Common myeloid progenitor, CD34-positive (primary cell): ENCODE measurements at places on chromosomes 7 and 10.

DNA sequence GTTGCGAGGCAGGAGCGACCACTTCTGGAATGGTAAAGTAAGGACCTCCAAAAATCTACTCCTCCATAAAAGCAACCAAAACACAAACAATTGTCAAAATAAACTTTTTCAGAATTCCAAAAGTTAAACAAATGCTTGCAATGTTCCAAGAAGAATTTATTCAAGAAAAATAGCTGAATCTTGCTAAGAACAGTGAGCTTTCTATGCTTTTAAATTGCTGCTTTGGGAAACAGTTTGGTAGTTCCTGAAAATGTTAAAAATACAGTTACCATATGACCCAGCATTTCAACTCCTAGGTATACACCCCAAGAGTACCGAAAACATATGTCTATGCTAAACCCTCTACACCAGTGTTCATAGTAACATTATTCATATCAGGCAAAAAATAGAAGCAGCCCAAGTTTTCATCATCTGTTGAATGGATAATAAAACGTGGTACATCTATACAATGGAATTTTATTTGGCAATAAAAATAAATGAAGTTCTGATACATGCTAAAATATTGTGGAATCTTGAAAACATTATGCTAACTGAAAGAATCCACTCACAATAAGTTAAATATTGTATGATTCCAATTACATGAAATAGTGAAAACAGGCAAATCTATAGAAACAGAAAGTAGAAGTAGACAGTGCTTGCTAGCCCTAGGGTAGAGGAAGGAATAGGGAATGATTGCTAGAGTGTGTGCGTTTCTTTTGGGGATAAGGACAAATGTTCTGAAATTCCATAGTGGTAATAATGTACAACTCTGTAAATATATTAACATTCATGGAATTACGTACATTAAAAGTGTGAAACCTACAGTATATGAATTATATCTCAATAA lies 57.0 kb downstream of the LRRN3 start:
- no peak for DNase-seq

GRCh38 chr10:58282615-58283014 lies 13.7 kb downstream of the CISD1 start:
- no peak for DNase-seq

DNA sequence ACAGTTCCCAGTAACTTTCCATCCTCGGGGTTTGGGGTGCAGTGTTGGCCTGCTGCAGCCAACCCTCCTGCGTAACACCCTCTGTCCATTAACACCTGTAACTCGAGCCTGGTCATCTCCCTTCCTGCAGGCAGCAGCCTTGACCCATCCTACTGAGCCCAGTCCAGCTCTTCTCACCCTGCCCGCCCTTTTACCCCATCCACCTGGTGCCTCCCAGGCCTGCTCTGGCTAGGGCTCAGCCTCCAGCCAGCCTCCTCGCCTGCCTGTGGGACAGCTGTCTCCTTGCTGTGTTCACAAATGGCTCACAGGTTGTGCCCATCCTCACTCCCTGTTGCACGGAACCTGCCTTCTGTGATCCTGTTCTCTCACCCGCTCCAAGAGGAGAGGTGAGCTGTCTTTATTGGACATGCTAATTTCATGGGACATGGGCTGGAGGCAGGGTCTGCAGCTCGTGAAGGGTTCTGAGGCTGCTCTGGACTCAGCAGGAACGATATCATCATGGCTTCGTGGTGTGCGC lies 277.2 kb upstream of the TCERG1L start:
- DNase-seq, result no peak

- DNase-seq, result no peak
Measured at GRCh38 chr7:124680304-124680703, 85.3 kb downstream of the GPR37 start.

DNA sequence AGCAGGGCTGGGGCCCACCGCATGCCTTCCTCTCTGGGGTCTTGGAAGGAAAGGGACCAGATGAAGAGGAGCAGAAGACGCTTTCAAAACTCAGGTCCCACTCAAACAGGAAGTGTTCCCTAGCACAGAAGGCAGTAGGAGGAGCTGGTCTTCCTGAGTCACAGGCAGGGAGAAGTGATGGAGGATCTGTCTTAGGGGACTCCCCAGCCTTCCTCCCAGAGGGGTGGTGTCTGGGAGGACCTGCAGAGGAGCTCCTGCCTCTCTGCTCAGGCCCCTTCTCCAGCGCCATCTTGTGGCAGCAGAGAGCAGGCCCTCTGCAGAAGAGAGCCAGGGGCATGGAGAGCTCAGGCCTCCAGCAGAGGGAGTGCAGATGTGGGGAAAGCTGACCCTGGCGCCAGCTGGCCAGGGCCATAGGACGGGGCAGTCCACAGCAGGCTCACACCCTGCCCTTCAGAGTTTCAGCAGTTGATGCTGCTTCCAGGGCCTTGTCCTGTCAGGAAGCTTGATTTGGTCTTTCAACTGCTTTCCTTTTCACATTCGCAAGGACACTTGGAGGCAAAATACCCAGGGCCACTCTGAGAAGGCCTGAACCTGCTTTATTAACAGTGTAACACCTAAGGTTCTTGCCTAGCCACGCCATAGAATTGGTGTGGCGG lies 62.2 kb upstream of the TARP start:
- peak; percentile 91 for DNase-seq

GRCh38 chr7:5270788-5271187 lies 12.0 kb upstream of the SLC29A4 start:
- DNase-seq, result no peak

GRCh38 chr7:27700501-27700900 lies 37.8 kb upstream of the HIBADH start:
- no peak for DNase-seq

GRCh38 chr10:25059990-25060389 lies 43.6 kb downstream of the THNSL1 start:
- DNase-seq, result no peak

- DNase-seq, result no peak
Measured at GRCh38 chr10:121079226-121079625, 228.1 kb downstream of the WDR11 start.

DNA sequence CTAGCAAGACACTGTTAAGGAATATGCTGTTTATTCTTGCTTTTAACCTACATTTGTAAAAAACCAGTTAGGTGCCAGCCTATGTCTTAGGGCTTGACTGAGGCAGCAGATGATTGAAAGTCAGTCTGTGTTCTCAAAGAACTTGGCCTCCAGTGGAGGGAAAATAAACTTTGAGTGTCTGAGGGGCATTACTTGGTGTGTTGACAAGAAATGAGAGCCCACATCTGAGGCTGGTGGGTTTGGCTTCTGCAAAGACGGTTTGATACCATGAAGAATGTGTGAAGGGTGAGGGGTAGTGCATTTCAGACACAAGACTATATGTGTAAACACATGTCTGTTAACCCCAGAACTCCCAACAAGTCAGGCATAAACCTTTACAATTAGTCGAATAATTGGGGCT lies 28.5 kb downstream of the CCSER2 start:
- no peak for DNase-seq

- DNase-seq, result no peak
Measured at GRCh38 chr10:132899054-132899750, 43.2 kb downstream of the CFAP46 start.

DNA sequence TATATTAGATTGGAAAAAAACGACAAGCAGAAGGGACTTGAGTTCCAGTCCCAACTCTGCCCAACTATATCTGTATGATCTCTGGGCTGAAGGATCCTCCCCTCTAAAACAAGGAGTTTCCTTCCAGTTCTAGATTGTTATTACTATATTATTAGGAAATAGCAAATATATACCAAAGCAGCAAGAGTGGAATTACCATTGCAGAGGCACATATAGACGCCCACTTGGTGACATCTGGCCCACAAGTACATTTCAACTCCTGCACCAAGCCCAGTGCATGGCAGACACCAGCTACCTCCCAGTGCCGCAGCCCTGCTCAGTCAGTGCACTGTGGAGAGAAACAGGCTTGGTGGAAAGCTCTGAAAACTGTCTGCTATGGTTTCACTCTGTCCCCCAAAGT lies 201.9 kb downstream of the FAM107B start:
- DNase-seq, result no peak

DNA sequence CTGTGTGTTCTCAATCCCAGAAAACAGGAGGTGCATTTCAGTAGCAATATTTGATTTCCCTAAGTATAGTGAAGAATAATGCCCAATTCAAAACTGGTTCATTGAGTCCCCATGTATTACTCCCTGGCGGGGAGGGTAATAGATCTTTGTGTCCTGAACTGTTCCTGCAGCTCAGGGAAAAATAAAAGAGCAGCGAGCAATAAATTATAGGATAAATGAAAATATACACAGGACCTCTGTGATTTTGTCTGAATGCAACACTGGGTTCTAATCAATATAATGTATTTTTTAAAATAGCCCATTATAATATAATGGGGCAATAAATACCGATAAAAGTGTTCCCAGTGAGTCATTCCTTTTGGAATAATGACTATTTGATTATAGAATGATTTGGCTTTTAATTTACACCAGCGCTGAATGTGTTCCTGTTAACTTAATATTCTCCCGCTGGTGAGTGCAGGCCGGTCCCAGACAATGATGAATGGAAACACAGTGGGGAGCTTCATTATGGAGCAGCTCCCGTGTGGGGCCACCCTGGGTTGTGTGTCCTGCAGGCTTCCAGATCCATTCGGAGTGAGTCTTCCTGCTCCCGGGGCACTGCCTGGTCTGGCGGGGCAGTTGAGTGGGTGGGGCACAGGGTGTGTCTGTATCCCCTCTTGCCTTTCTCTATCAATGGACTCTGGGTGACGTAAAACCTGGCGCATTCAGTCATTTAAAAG lies 263.1 kb downstream of the ACTR3B start:
- no peak for DNase-seq

DNA sequence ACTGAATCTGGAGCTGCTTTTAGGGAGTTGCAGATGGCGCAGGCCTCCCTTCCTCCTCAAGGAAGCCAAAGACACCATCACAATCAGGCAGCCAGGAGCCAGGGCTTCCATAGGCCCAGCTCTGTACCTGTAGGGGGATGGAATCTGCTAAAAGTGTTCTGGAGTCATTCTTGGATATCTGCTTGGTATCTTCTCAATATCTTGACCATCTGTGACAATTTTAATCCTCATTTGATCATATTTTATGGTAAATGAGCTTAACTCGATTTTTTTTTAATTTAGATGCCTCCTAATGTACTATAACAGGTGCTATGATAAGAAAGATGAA lies 3.1 kb downstream of the ST7 start:
- DNase-seq, result no peak

DNA sequence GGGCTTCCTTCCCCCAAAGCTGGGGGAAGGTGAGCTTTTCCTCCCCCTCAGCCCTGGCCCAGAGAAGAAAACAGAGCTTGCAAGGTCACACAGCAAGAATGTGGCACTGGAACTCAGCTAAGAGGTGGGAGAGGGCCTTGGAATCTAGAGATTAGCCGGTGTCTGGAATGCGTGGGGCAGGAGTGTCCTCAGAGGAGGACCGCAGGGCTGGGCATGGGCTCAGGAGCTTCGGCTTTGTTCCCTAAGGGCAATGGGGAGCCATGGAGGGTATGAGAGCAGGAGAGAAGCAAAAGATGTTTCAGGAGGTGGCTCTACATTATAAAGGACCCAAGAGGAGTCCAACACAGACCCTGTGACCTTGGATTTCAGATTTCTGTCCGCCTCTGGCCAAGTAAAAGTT lies 127.2 kb upstream of the TNRC18 start:
- DNase-seq, result no peak
